ENCODE measurements at places on chromosomes 12 and 14. TPM values are rescaled to one million over a fixed set of nuclear protein-coding genes. Genes with fewer than 3 reads are reported as not detected.

DNA sequence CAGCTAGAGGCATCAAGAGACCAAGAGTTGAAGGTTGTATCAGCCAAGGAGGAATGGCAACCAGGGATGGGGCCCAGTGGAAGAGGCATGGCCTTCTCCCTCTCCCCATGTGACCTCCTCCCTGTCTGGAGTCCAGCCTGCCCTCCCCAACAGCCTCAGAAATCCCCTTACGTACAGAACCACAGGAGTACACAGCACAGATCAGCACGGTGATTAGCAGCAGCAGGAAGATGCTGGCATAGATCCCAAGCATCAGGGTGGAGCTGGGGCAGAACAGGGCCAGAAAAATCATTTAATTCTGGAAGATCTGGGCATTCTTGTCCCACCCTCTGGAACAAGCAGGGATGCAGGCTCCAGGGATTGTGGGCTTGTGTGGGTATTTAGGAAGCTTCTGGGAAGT, 14.4 kb downstream of the ADCY6 start:
- no peak for DNase-seq

DNA sequence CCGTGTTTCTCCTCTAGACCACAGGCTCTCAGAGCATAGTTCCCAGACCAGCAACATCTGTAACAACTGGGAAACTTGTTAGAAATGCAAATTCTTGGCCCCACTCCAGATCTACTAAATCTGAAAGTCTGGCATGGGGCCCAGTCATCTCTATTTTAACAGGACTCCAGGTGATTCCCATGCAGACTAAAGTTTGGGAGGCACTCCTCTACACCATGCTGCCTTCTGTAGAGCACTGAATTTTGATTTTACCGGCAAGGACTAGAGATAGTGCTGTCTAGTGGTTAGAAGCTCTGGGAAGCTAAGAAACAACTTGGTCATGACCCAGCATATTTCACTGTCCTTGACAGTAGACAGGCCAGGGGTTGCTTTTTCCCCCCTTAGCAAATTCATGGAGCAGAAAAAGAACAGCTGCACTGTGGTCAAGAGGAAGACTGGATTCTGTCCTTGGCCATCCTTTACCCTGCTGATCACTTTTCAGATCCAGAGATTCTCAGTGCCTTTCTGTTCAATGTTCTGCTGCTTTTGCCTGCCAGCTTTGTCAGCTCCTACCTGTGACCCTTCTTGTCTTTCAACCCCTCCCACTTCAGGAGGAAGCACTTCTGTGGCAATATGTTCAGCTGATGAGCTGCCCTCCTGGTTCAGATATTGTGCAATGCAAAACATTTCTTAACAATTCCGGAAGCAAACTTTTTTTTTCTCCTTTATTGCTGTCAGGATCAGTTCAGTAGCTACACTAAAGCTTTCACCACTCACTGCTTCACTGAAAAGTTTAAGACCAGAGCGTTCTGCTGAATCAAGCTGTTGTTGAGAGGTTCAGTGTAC, 133.8 kb upstream of the NUDT4 start:
- DNase-seq: peak; percentile 14

- no peak for DNase-seq
These were observed 41.7 kb downstream of the RPH3A start for GRCh38 chr12:112833267-112833666.

- no peak for DNase-seq
These were observed 36.7 kb upstream of the IL22 start for GRCh38 chr12:68290126-68290525.

- no peak for DNase-seq
These were observed 10.7 kb upstream of the GPX2 start for GRCh38 chr14:64953310-64953654.

- no peak for DNase-seq
These were observed 107.2 kb upstream of the FRMD6 start for GRCh38 chr14:51544471-51544870.

DNA sequence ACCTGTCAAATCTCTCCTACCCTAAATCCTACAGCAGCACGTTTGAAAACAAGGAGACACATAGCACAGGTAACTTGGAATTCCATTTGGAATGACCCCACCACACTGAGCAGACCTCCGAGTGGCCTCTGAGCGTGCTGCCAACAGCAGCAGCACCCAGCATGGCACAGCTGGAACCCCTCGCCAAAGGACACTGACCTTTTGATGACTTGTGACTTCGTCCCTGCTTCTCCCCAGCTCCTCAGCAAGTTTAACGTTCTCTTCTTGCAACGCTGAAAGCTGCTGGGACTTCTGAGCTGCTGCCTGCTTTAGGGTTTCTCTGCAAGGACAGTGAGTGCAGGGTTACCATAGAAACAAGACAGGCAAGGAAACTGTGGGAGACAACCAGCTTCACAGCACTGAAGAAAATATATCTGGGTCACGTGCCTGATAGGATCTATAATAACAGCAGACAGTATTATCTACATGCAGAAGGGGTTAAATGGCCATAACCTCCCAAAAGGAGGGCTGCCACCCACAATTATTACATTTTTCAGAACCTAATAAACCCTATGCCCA, 43.3 kb upstream of the VPS33A start:
- no peak for DNase-seq

DNA sequence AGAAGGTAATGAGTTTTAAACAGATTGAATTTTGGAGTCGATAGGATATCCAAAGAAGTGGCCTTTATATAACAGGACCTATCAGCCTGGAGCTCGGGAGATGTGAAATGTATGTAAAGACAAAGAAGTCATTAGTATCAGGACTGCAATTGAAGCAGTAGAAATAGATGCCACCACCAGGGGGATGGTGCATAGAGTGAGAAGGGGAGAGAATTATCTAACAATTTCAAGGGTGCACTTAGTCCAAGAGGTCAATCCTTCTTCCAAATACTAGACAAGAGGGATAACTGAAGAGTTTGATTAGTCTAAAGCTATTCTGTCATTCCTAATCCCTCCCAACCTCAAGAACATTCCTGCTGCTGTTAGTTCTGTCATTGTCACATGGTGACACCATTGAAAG, 127.8 kb downstream of the CFAP54 start:
- DNase-seq: no peak

Gene NAV3
- 0.47 TPM for total RNA-seq

Gene CLEC4D
- total RNA-seq: not detected

Gene SGPP1
- 11.8 TPM for total RNA-seq

Gene TAS2R8
- total RNA-seq: not detected

Gene NELL2
- total RNA-seq: 0.79 TPM

Gene PRR4
- total RNA-seq: 0.55 TPM

Data from pancreas (tissue), 10 donors.